ENCODE measurements at places on chromosomes 4 and X.
A peak's percentile ranks its signal among the peaks of the same experiment; 100 is the strongest.

GRCh38 chrX:72126539-72127140, 5.1 kb downstream of the RTL5 start:
- peak; percentile 83 for DNase-seq

DNA sequence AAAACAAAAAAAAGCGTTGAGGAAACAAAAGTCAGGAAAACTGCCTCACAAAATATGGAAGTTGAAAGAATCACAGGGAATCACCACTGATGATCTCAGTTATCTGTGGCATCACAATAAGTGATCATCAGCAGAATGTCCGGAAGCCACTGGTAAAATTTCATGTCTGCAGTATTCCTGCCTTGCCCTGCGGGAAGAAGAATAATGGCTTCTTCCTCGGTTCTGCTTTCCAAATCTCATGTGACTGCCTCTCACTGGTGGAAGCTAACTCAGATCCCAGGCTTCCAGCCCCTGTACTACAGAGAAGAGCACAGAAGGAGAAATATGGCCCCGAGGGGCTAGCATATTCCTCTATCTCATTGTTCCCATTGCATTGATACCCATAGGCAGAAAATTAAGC, 12.7 kb upstream of the ZNF330 start:
- no peak for DNase-seq

- no peak for DNase-seq
Observed at GRCh38 chr4:99625369-99625768, 32.3 kb downstream of the C4orf54 start.

GRCh38 chr4:122602277-122603142, 18.4 kb downstream of the IL21 start:
- peak; percentile 44 for DNase-seq

DNA sequence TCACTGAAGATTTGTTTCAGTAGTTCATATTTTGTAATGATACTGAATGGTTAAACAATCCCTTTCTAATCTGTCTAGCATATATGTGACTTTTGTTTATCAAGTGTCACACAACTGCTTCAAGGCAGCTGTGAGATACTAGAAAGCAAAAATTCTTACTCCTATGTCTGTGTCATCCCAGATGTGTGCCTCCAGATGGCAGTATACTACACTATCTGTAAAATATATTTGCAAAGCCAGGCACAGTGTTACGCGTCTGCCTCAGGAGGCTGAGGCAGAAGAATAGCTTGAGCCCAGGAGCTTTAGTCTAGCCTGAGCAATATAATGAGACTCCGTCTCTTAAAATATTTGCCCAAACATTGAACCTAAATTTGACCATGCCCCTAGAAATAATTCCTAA, 4.0 kb downstream of the NUDT10 start:
- peak; percentile 55 for DNase-seq

DNA sequence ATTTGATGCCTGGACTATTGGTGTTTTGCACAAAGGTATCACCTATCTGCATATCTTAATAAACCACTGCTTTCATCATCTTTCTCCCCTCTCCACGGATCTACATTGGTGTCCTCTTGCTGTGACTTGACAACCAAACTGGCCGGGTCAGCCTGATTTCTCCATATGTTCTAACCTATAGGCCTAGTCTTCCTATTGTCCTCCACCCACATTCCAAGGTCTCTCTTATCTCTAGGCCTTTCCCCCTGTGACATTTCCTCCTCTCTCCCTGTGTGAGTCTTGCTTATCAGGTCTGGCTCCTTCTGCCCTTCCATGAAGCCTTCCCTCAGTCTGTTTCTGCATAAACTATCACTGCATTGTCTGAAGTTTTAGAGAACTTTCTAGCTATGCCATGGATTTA, 33.7 kb downstream of the ARHGAP24 start:
- DNase-seq = no peak

DNA sequence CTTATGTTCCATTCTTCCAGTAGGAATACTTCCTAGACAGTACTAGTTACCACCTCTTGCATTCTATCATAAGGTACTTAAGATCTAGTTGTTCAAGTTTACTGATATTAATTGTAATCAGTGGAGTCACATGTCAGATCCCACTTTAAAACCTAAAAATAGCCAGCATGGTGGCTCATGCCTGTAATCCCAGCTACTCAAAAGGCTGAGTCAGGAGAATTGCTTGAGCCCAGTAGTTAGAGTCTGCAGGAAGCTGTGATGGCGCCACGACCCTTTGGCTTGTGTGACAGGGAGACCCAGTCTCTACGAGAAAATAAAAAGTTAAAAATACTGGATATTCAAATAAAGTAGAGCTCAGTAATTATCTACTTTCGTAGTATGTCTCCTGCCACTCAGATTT, 57.7 kb downstream of the MAD2L1 start:
- DNase-seq = no peak

DNA sequence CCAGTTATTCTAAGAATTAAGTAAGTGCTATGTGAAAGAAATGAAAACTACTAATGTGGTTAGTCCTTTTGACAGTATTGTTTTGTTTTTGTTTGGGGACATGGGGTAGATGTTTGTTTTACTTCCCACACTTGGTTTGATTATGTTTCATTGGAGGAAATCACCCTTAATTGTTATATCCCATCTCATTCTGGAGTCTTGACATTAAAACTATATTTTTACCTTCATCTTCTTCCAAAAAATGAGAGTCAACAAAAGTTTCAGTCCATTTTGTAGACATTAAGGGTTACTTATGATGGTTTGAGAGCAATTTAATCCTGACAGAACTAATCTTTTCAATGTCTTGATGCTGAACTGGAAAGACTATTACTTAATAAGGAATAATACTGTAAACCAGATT, 108.7 kb downstream of the GPC3 start:
- no peak for DNase-seq

- DNase-seq = peak; percentile 52
Observed at GRCh38 chrX:119398974-119399771, at the start of gene SLC25A43. Gene SLC25A43 (plus strand): TSS chrX:119399336. CDS start chrX:119399404, 68 bp downstream.

GRCh38 chr4:6092971-6093370, 74.7 kb upstream of the C4orf50 start:
- no peak for DNase-seq

GRCh38 chr4:27474691-27475090, 614.0 kb downstream of the STIM2 start:
- no peak for DNase-seq

DNA sequence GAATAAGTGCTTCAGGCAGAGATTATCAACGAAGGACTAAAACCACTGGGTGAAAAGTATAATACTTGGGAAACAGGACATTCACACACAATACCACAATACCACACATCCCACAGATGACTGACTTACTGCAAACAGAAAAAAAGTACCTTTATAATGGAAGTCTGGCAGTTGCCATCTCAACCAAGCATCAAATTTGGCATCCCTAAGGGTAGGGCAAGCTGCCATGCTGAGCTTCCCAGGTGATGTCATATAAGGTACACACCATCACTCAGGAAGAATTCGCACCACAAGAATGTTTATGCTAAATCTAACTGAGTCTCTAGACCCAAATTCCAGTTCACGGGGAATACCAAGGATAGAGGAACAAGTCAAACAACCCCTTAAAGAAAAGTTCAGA, 9.1 kb downstream of the QDPR start:
- DNase-seq = no peak

DNA sequence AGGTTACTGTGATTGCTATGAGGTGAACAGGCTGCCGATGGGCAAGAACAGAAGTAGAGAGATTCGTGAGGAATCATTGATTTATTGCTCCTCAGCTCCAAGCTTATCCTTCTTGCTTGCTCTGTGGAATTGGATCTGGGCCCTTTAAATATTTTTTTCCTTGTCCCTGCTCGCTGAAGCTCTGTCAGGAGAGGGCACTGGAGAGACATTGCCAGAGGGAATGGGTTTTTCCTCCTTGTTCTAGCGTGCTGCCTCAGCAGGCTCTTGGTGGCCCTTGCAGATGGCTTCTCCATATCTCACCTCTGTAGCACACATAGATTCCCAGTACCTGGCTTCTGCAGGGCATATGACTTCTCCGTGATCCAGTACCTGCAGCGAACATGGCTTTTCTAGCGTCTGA, 67.4 kb downstream of the CNGA2 start:
- DNase-seq = no peak

GRCh38 chr4:968621-969394, 4.6 kb downstream of the DGKQ start:
- DNase-seq = no peak

GRCh38 chrX:2596045-2596444, 95.0 kb upstream of the CD99 start:
- no peak for DNase-seq

DNA sequence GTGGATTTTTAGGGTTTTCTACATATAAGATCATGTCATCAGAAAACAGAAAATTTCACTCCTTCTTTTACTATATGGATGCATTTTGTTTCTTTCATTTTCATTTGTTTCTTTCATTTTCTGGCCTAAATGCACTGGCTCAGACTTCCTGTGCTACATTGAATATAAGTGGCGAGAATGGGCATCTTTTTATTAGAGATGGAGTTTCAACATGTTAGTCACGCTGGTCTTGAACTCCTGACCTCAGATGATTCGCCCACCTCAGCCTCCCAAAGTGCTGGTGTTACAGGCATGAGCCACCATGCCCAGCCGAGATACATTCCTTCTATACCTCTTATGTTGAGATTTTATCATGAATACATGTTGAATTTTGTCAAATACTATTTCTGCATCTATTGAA, 61.8 kb downstream of the BRWD3 start:
- DNase-seq = no peak

- no peak for DNase-seq
Observed at GRCh38 chr4:21898101-21898500, 50.5 kb downstream of the KCNIP4 start.

DNA sequence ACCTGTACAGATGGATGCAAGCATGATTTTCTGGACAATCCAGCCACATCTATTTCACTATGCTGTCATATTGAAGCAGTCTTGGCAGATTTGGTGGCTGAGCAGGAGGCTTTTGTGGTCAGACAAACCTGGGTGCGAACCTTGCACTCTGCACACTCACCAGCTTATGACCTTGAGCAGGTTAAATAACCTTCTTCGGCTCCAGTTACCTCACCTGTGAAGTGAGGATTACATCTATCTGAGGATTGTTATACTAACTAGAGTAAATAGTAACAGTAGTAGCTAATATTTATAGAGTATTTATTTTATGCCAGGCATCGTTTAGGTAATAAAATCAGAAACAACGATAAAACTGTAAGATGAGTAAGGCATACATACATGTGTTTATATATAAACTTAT, 150.0 kb downstream of the PPP3CA start:
- no peak for DNase-seq

DNA sequence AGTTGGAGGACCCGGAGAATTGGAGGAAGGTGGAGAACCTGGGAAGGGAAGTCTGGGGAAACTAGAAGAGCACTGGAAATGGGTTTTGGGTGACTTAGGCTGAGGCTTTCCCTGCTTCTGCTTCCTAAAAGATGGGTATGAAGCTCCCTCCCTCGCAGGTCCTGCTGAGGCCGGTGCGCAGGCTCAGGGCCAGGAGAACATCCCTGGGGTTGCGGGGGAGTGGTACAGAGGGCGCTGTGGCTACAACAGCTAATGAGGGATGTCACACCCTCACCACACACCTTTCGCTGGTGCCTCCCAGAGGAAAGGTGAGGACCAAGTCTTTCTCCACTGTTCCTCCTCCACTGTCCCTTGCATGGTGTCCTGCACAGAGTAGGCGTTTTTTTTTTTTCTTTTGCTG, 15.8 kb downstream of the APLN start:
- DNase-seq = no peak

- DNase-seq = no peak
Observed at GRCh38 chr4:138927072-138927471, 88.5 kb upstream of the NOCT start.

DNA sequence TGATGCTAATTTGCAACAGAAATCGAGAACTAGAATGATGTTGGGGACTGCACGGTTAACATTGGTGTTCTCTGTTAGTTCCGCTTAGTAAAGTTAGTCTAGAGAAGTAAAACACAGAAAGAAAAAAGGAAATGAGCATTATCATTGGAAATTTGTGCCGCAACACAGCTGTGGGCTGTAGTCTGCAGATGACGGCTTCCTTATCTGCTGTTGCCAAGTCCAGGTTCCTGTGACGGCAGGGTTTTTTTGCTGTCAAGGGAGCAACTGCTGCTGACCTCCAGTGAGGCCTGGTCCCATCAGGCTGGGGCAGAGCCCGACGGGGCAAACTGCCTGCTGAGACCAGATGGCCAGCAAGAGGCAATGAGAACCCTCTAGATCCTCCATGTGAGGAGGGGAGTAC, 38.9 kb upstream of the PHEX start:
- no peak for DNase-seq

- DNase-seq = peak; percentile 46
Observed at GRCh38 chr4:187236209-187236890, 512.7 kb upstream of the FAT1 start.

- DNase-seq = no peak
Observed at GRCh38 chr4:137393044-137393443, 139.2 kb downstream of the PCDH18 start.

DNA sequence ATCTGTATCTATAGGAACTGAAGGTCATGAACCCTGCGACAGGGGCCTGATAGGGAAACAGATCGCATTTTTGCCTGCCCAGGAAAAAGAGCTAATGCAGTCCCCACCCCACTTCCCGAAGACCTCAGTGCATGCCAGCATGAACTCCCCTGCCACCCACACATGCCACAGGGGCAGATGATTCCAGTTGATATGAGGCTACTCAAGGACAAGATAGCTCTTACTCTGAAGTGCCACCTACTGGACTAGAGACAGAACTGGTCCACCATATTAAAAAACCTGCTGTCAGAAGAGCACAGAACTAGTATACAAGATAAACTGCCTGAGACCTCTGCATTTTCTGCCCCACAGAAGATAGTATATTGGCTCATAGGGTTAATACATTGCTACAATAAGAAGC, 68.0 kb downstream of the YIPF7 start:
- no peak for DNase-seq

DNA sequence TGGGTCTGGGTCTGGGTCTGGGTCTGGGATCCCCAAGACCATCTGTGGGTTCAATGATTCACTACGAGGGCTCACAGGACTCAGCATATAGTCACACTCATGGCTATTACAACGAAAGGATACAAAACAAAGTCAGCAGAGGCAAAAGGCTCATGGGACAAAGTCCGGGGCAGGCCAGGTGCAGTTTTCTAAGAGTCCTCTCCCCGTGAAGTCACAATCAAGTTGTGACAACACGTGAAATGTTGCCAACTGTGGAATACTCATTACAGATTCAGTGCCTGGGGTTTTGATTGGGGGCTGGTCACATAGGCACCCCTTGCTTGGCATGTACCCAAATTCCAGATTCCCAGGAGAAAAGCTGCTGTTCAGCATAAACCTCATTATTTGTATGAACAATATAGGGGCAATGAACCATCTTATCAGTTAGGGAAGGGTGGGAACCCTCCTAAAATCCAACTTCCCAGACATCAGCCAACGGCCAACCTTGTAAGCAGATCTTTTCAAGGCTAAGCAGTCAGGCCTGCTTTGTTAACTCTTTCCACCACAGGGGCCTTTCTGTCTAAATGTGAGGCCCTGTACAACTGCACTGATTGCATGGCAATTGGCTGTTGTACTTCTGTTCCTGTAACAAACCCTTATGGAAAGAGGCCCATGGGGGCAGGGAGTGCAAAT, 58.2 kb upstream of the DIPK2B start:
- no peak for DNase-seq

- DNase-seq = no peak
Observed at GRCh38 chrX:115409551-115409950, 120.0 kb downstream of the LUZP4 start.

- DNase-seq = no peak
Observed at GRCh38 chr4:52910115-52910514, 48.0 kb downstream of the RASL11B start.
